Activated CD4-positive, alpha-beta T cell treated with anti-CD3 and anti-CD28 coated beads for 36 hours (primary cell): ENCODE measurements at places on chromosomes 6 and 20. TPM values are rescaled to one million over a fixed set of nuclear protein-coding genes. Genes with fewer than 3 reads are reported as not detected.

The TRIM31 gene
- total RNA-seq, result not detected

The TPX2 gene
- total RNA-seq, result 179 TPM

GRCh38 chr6:139327038-139327437 is 35.2 kb upstream of the TXLNB start:
- DNase-seq, result no peak

- no peak for DNase-seq
Measured at GRCh38 chr6:47163536-47163935, 121.4 kb upstream of the ADGRF1 start.

DNA sequence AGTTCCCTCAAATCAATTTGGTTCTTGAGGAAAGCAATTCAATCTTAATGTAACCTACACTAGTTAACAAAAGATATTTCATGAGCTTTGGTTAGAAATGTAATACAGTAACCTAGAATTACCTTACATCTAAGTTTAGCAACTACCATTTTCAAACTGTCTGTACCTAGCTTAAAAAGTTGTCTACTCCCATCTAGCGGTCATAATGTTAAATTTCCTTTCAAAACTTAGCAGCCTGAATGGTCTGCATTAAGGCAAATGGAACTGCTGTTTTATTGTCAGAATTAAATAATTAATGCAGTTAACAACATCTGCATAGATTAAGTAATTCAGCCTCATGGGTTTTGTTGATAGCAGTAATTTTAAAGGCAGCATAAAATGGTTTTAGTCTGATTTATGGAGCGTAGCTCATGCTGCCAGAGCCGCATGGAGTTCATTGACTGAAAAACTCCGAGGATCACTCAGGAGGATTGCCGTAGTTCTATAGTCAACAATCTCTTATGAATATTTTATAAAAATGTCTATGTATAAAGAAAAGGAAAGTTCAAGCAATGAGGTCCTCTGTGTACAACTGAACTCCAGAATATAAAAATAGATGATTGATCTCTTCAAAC is 485.4 kb upstream of the MANEA start:
- DNase-seq, result no peak

DNA sequence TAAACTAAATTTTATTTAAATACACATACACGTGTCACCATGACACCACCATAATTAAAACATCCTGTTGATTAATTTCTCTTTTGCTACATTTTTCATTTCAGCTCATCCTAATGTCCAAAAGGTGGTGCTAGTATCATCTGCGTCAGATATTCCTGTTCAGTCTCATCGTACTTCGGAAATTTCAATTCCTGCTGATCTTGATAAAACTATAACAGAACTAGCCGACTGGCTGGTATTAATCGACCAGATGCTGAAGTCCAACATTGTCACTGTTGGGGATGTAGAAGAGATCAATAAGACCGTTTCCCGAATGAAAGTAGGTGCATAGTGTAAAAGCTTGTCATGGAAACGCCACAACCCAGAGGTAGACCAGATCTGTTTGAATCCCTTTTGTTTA is 263.4 kb downstream of the UTRN start:
- no peak for DNase-seq

The WFDC10B gene
- total RNA-seq, result not detected
